Activated naive CD8-positive, alpha-beta T cell treated with anti-CD3 and anti-CD28 coated beads for 36 hours (primary cell): ENCODE measurements at places on chromosomes 3 and 15. TPM values are rescaled to one million over a fixed set of nuclear protein-coding genes. Genes with fewer than 3 reads are reported as not detected.

DNA sequence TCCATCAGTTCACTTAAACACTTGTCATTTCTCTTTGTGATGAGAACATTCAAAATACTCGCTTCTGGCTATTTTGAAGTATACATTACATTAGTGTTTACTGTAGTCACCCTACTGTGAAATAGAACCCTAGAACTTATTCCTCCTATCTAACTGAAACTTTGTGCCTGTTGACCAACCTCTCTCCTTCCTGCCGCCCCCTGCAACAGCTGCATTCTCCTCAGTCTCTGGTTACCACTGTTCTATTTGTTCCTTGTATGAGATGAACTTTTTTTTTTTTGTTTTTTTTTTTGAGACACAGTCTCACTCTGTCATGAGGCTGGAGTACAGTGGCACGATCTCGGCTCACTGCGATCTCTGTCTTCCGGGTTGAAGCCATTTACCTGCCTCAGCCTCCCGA lies 2.9 kb downstream of the RAD51 start:
- peaks cover 54% of the 10 kb centered on the region for H3K36me3 ChIP-seq
- H3K27ac ChIP-seq = no peak overlapping the region
- H3K4me1 ChIP-seq = peaks cover 17% of the 10 kb centered on the region
- H3K4me3 ChIP-seq = no peak overlapping the region
- DNase-seq = no peak

DNA sequence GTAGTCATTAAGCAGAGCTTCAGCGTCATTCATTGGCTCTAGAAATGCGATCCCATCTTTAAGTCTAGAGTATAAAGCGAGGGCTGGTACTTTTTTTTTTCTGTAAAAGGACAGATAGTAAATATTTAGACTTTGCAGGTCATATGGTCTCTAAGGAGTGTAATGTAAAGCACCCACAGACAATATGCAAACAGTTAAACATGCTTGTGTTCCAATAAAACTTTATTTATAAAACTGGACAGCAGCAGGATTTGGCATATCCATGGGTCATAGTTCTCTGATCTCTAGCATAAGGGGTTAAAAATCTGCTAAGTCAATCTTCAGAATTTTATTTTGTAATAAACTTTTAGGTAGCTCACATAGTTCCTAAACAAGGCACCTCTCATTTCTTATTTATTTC lies 226.8 kb upstream of the TBC1D5 start:
- no peaks in the 10 kb centered on the region for H3K36me3 ChIP-seq
- no peak overlapping the region for H3K27ac ChIP-seq
- no peak overlapping the region for H3K4me3 ChIP-seq
- no peaks in the 10 kb centered on the region for H3K27me3 ChIP-seq

DNA sequence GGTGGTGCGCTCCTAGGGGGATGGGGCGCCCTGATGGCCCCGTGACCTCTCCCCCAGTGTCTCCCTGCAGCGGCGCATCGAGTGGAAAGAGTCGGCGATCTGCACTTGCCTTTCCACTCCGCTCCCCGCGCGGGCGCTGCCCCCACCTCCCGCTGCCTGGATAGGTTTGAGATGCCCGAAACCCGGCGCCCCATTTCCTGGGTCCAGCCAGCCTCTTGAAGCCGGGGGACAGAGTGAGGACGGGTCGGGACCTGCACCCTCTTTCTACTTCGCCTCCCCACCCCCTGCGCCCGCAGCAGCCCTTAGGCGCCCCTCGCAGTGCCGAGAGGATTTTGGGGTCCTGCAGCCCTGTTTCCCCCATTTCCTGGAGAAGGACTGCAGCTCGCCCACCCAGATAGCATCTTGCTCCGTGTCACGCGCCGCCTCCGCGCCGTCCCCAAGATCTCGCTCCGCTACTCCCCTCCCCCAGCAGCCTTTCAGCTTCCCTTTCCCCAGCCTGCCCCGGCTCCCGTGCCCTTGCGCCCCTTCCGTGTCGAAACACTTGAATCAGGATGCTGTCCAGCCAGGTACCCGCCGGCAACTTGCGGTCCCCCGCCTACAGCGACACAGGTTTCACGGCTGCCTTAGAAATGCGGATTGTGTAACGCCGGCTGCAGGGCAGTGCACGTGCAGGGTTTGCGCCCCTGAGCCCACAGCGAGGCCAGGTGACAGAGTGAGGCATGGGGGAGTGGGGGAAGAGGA lies 519 bp downstream of the ABHD6 start:
- H3K4me1 ChIP-seq = peaks cover 21% of the 10 kb centered on the region
- H3K27ac ChIP-seq = peak overlapping the region; percentile 77
- no peaks in the 10 kb centered on the region for H3K36me3 ChIP-seq
- H3K27me3 ChIP-seq = peaks cover 14% of the 10 kb centered on the region
- peak overlapping the region; percentile 89 for H3K4me3 ChIP-seq
- peak; percentile 39 for DNase-seq

DNA sequence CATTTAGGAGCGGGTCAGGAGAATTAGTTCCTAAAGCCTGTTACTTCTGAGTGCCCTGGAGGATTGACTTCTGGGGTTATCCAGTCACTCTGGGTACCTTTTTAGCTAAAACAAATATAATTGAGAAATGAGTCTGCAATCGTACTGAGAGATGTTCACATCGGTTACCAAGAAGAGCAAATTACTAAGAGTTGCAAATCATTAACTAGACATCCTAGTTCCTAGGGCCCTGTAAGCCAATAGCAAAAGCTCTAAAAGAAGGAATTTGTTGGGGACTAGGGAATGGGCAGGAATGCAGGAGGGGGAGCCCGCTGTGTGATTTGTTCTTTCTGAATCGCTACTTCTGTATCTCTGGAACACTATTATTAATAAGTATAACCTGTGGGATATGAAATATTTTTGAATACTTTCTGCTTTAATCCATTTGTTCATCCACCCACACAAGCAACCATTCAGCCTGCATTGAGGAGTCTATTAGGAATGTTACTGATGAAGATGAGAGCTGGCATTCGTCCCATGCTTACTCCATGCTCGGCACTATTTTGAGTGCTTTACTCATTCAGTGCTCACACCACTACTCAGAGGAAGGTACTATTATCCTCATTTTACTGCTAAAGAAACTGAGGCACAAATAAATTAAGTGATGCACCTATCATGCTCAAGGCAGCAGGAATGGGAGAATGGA lies 31.5 kb upstream of the KY start:
- no peak for DNase-seq
- no peak overlapping the region for H3K27ac ChIP-seq
- no peaks in the 10 kb centered on the region for H3K4me1 ChIP-seq
- peaks cover 3% of the 10 kb centered on the region for H3K27me3 ChIP-seq
- H3K36me3 ChIP-seq = no peaks in the 10 kb centered on the region
- no peak overlapping the region for H3K4me3 ChIP-seq

DNA sequence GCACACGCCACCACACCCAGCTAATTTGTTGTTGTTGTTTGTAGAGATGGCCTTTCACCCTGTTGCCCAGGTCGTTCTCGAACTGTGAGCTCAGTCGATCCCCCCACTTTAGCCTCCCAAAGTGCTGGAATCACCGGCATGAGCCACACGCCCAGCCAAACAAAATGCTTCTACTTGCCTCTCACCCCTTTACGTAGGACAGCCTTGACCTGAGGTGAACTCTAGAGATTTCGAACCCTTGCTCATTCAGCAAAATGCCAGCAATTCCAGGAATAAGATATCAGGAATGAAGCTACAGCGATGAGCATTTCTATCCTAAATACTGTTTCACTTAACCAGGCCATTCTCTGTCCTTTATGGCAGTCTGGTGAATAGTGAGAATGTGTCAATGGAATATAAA lies 135.0 kb downstream of the LRRK1 start:
- DNase-seq = no peak
- no peak overlapping the region for H3K4me3 ChIP-seq
- H3K4me1 ChIP-seq = no peaks in the 10 kb centered on the region
- H3K27ac ChIP-seq = no peak overlapping the region

DNA sequence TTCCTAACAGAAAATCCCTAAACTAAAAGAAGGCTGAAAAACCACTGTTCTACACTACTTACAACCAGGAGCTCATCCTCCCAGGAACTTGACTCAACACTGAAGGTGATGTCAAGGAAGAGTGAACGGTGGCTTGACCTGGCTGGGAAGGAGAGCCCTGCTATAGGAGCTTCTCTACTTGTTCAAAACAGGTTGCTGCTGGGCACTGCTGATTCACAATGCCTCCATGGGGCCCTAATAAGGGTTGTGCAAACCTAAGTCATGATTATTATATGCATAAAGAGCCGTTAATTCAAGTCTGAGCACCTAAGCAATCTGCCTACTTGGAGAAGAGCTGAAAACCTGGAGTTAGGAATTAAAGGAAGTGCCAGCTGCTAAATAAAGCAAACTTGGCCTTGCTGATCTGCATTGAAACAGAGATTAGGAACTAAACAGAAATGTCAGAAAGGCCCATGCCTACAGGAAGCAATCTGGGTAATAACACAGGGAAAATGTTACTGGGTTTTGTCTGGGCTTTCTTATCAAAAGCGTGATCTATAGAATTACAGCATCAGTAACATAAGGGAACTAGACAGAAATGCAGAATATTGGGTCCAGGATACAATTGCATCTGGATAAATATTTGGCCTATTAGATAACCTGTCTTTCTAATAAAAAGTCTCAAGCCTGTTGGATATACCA lies 243.2 kb downstream of the NEK10 start:
- no peaks in the 10 kb centered on the region for H3K4me1 ChIP-seq
- no peak overlapping the region for H3K27ac ChIP-seq
- H3K4me3 ChIP-seq = no peak overlapping the region
- DNase-seq = no peak
- H3K36me3 ChIP-seq = no peaks in the 10 kb centered on the region

GRCh38 chr3:174583396-174583795 lies 275.7 kb upstream of the NAALADL2 start:
- H3K36me3 ChIP-seq = no peaks in the 10 kb centered on the region
- no peak overlapping the region for H3K27ac ChIP-seq
- no peaks in the 10 kb centered on the region for H3K4me1 ChIP-seq
- H3K27me3 ChIP-seq = no peaks in the 10 kb centered on the region

DNA sequence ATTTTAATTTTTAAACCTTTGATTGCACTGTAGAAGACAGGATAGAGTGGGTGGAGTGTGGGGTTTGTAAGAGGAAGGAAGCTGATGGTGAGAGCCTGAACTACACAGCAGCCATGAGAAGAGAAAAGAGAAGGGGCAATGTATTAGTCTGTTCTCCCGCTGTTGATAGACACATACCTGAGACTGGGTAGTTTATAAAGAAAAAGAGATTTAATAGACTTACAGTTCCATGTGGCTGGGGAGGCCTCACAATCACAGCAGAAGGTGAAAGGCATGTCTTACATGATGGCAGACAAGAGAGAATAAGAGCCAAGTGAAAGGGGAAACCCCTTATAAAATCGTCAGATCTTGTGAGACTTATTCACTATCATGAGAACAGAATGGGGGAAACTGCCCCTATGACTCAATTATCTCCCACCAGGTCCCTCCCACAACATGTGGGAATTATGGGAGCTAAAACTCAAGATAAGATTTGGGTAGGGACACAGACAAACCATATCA lies 37.3 kb downstream of the STARD5 start:
- H3K36me3 ChIP-seq = peaks cover 46% of the 10 kb centered on the region
- H3K27me3 ChIP-seq = no peaks in the 10 kb centered on the region
- peak overlapping the region; percentile 87 for H3K27ac ChIP-seq
- DNase-seq = no peak

DNA sequence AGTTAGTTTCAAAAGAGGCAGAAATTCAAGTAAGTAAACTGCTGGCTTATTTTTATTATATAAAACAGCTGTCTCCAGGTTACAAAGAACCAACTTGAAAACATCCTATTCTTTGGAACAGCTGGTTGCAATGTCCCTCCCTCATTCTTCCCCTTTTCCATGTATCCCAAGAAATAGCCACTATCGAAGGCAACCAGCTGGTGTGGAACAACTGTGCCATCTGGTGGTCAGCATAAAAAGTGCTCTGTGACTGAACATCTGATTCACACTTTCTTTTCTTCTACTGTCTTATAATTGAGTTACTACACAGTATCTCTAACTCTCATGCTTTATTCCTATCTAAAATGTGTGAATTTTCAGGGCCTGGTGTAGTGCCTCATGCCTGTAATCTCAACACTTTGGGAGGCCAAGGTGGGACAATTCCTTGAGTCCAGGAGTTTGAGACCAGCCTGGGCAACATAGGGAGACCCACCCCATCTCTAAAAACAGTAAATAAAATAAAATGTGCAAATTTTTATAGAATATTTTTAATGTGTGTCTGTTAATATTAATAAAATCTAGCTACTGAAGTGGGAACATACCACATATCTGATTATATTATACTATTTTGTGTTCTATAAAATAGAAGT lies 9.6 kb downstream of the OSBPL11 start:
- no peak overlapping the region for H3K27ac ChIP-seq
- peaks cover 18% of the 10 kb centered on the region for H3K4me1 ChIP-seq
- no peaks in the 10 kb centered on the region for H3K27me3 ChIP-seq

DNA sequence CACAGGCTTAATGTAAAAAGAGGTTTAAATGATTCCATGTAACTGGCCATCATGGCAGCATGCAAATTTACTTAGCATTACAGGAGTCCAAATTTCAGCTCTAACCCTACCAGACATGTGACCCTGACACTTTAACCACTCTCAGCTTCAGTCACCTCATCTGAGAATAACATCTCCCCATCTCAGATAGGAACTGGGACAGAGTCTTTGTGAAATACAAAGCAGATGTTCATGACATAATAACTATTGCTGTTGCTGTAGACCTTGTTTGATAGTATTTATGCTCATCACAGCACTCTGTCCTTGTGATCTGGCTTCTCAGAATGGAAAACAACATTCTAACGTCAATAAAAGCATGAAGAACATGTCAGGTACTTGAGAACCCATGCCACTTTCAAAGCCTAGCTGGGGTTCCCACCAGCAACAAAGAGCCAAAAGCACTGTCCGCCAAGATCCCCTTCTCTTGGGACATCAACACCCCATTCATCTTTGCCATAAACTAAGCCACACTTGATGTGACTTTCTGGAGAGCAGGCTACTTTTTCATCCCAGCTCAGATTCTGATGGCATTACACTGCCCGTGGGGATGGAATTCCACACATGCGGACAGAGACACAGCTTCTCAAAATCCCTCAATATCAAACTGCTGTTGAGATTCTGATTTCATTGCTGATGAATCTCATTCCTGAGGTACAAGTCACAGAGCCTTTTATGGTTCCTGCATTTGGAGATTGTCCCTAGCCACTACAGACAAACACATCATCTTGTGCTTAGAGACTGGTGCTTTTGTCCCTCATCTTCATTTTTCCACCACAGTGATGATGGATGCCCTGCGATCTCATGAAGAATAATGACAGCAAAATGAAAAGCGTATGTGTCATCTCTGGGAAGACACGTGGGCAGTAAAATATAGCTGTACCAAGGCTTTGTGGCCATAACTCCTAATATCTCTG lies 202.7 kb downstream of the TNIK start:
- H3K27me3 ChIP-seq = no peaks in the 10 kb centered on the region
- no peak for DNase-seq
- H3K27ac ChIP-seq = peak overlapping the region; percentile 95
- H3K4me1 ChIP-seq = peaks cover 87% of the 10 kb centered on the region
- peak overlapping the region; percentile 8 for H3K4me3 ChIP-seq
- H3K36me3 ChIP-seq = peaks cover 32% of the 10 kb centered on the region

- H3K36me3 ChIP-seq = no peaks in the 10 kb centered on the region
- H3K4me3 ChIP-seq = no peak overlapping the region
- DNase-seq = no peak
- no peak overlapping the region for H3K27ac ChIP-seq
These were observed 82.6 kb upstream of the MYZAP start for GRCh38 chr15:57509126-57509525.

The PEAK1 gene
- total RNA-seq = 33.5 TPM

The NGRN gene
- total RNA-seq = 24.3 TPM

The CLSTN2 gene
- total RNA-seq = 0.08 TPM

The BCHE gene
- total RNA-seq = not detected

The PLSCR5 gene
- not detected for total RNA-seq

The CACNA1D gene
- not detected for total RNA-seq

The PDIA5 gene
- total RNA-seq = 17.8 TPM

The BDH1 gene
- total RNA-seq = 71.0 TPM

The HHATL gene
- total RNA-seq = not detected

The PCOLCE2 gene
- total RNA-seq = 2.0 TPM

The FBXO40 gene
- total RNA-seq = not detected
